ENCODE measurements at places on chromosomes 1 and 21. TPM values are rescaled to one million over a fixed set of nuclear protein-coding genes. Genes with fewer than 3 reads are reported as not detected.

HORMAD1 gene
- 0.13 TPM for total RNA-seq

GRCh38 chr1:74502432-74502831, 10.0 kb downstream of the LRRC53 start:
- H3K4me1 ChIP-seq, result no peaks in the 10 kb centered on the region
- no peak overlapping the region for H3K4me3 ChIP-seq

- no peaks in the 10 kb centered on the region for H3K36me3 ChIP-seq
- peaks cover 15% of the 10 kb centered on the region for H3K4me1 ChIP-seq
- H3K4me3 ChIP-seq, result peak overlapping the region; percentile 41
- H3K27me3 ChIP-seq, result no peaks in the 10 kb centered on the region
- no peak for DNase-seq
- peak overlapping the region; percentile 55 for H3K27ac ChIP-seq
Observed at GRCh38 chr1:119648620-119649004, 546 bp upstream of the ZNF697 start.

GRCh38 chr1:156647351-156647750, 5.4 kb downstream of the BCAN start:
- H3K4me3 ChIP-seq, result no peak overlapping the region
- no peaks in the 10 kb centered on the region for H3K36me3 ChIP-seq
- peaks cover under 1% of the 10 kb centered on the region for H3K4me1 ChIP-seq
- peaks cover 39% of the 10 kb centered on the region for H3K27me3 ChIP-seq
- no peak overlapping the region for H3K27ac ChIP-seq

DNA sequence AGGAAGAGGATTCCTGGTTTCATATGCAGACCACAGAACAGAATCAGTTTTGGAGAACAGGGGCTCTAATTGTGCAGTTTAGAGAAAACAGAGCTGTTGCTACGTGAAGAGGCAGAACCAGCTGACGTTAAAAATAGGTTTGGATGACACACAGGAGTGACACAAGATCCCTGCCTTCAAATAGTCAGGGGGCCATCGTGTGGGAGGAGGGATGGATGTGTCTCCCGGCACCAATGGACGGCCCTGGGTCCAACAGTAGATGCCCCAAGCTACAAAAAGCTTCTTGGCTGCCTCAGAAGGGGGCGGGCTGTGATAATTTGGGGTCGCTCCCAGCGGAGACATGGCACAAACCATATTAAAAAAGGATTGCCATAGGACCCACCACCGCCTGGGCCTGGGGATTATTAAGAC, 87.8 kb downstream of the MRPL37 start:
- H3K4me1 ChIP-seq, result peaks cover 44% of the 10 kb centered on the region
- H3K36me3 ChIP-seq, result no peaks in the 10 kb centered on the region
- H3K4me3 ChIP-seq, result no peak overlapping the region
- DNase-seq, result no peak
